ENCODE measurements at places on chromosomes 6 and 20.

- DNase-seq: peak; percentile 91
These were observed at the start of gene SMIM13 for GRCh38 chr6:11093626-11094410. SMIM13 (plus strand) TSS chr6:11093834; CDS start chr6:11094314, 480 bp downstream.

DNA sequence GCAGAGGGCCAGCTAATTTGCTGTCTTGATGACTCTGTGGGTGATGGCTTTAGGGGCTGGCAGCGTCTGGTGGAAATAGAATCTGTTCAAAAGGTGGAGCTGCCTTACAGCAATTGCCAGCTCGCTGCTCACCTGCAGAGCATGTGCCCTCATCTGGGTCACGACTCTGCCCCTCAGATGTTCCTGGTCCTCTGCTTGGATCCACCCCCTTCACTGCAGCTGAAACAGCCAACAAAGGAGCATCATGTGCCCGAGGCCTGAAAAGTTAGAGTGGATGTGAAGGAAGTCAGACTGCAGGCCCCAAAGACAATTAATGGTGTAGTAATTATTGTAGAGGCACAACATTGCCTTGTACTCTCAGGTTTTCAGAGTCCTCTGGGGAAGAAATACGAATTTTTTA lies 19.9 kb downstream of the RREB1 start:
- no peak for DNase-seq

- no peak for DNase-seq
These were observed 84.8 kb downstream of the MRPL14 start for GRCh38 chr6:44042261-44042988.

DNA sequence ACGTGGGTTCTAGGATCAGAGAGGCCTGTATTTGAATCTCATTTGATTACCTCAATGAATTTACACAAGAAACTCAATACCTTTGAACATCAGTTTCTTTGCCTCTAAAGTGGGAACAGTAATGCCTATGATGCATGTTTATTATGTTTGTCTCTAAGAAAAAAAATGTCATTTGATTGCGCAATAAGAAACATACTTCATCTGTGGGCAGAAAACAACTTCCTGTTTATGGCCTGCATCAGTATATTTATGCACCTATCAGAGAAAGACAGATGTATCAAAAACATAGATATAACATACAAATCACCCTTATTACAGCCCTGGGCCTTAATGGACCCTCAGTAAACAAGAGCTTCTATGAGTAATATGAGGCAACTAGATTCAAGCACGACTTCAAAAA lies 516.4 kb upstream of the ARID1B start:
- DNase-seq: no peak

GRCh38 chr6:148628251-148628650 lies 118.6 kb upstream of the UST start:
- DNase-seq: no peak

DNA sequence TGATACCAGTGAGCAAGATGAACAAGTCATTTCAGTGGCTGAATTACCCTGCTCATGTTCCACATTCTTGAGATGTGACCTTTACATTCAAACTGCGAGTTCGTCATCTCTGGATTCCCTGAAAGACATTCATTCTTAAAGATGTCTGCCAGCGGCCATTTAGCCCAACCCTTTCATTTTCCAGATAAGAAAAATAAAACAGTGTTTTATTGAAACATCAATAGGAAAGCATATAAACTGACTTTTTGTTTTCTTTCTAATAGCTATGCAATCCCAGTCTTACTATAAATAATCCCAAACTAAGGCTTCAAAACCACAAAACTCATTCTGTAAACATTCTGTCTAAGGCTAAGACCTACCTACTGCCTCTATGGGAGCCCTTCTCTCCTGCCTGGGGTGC lies 134.0 kb downstream of the SAMD5 start:
- no peak for DNase-seq

DNA sequence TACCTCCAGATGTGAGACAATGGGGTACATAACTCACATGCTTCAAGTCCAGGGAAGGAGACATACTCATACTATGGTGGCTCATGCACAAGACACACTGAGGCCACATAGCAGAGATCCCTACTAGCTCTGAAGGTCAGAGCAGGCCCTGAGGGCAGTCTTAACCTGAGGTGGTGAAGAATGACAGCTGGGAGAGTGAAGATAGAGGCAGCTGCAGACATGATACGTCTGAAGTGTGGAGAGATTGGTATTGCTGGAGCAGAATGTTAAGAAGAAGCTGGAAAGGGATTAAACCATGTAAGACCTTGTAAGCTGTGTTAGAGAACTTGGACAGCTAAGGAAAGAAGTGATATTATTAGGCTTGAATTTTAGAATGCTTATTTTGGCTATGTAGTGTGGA lies 32.9 kb downstream of the PGM3 start:
- no peak for DNase-seq

GRCh38 chr20:31908016-31908415 lies 37.6 kb downstream of the TTLL9 start:
- no peak for DNase-seq

GRCh38 chr6:81875782-81876293 lies 123.4 kb upstream of the TENT5A start:
- no peak for DNase-seq

GRCh38 chr6:611928-612327 lies 45.0 kb downstream of the HUS1B start:
- no peak for DNase-seq

DNA sequence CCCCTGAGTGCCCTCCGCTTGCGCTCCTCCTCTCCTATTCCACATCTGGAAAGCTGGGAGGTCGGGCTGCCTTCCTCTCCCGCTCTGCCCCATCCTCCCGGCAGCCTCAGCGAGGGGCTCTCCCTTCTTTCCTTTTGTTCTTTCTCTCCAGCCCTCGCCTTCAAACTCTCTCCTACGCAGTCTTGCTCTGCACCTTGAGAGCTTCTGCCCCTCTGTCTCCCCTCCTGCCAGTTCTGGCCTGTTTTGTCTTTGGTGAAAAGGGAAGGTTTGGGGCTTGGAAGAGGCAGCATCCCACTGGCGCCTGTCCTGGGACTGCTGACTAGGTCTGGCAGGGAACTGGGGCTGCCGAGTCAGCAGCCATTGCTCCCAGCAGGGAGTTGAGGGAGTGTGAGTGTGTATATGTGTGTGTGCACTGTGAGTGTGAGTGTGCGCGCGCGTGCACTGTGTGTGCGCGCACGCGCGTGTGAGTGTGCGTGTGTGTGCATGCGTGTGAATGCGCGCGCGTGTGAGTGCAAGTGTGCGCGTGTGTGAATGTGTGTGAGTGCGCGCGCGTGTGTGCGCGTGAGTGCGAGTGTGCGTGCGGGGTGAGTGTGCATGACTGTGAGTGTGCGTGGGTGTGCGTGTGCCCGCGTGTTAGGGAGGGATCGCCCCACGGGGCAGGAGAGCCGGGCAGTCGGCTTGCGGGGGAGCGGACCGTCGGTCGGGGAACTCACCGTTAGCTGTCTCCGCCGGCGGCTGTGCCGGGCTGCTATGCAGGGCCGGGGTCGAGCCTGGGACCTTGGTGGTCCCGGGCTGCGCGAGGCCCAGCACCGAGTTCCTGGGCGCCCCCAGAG lies 523 bp downstream of the CPXM1 start:
- no peak for DNase-seq

GRCh38 chr20:23088866-23089265 lies 2.7 kb upstream of the CD93 start:
- DNase-seq: no peak

- DNase-seq: no peak
These were observed 124.9 kb downstream of the ANKRD60 start for GRCh38 chr20:58103517-58103904.

- no peak for DNase-seq
These were observed 99.7 kb downstream of the TSHZ2 start for GRCh38 chr20:53071833-53072232.

DNA sequence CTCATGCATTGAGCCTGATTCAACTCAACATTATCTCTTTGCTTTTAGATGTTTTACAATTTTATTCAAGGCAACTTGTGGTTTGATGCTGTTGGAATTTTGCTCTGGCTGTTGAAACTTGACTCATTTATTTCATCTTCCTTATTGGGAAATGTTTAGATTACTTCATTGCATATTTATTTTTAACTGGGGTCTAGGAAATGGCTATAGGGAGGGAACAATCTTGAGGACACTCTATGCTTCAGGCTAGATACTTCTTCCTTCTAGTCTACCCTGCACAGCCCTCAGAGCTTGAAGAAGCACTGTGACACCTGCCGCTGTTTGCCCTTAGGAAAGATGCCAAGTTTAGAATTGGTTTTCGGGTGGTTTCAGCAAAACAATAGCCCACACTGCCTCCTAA lies 183.4 kb downstream of the ADGRG6 start:
- DNase-seq: no peak

DNA sequence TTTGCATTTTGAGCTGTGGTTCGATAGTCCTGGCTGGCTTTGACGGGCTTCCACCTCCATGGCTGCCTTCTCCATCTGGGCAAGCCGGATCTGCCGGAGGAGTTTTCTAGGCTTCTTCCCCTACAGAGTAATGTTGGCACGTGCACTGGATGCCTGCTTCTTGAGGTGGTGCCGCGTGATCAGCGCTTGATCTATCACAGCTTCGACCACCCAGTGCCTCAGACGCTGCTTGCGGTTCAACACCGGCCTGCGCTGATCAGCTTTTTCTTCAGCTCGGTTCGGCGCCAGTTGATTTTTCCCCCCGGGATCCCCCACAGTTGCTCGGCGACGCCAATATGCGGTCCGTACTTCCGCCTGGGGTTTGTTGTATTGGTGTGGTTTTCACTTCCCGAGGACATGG lies 23.5 kb downstream of the FBXO5 start:
- DNase-seq: no peak

DNA sequence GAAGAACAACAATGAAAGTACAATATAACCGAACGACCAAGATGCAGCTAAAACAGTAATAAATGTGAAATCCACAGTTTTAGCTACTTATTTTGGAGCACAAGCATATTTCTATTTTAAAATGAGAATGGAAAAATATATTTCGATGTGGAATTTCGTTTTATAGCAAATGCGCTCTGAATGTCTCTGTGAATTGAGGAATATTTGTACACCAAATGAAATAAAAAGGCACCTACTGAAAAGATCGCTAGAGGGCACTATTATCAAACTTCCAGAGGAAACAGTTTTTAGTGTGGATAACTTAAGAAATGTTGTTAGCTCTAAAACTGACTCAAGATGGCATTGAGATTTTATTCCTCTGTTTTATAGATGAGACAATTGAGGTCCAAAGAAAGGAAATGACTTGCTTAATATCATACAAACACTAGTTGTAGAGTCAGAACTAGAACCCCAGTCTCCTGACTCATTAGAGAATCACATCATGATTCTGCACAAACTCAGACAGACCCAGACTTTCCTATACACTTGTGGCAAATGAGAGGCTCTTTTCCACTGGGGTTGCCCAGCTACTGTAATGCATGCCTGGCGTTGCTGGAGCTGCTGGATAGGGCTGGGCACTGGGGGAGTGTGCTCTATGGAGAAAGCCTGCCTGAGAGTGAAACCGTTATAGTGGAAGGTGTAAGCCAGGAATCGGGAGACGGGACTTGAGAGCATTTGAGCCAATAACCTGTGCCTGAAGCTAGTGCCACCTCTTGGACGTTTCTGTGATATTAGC lies 51.9 kb downstream of the GCLC start:
- DNase-seq: no peak

DNA sequence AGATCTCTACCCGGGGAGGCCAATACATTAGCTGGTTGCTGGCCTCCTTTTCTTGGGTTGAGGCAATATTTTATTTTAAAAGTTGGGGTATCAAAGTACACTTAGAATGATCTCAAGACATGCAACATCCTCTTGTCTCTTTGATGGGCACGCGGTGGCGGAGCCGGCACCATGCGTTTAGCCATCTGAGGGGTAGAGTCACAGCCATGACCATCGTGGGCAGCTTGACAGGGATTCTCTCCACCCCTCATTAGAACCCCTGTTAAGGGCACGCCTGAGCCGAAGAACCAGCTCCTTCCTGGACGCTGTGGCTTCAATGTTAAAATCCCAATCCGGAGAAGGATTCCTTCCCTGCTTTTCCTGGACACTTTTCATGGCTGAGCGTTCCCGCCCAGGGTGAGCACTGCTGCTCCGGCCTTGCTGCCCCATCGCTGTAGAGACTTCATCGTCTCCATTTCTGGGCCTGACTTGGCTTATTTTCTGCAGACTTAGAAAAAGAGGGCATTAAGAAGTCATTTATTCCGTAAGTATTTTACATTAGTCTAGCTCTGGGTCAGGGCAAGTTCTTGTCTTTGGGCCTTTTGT lies 142.7 kb upstream of the CDH4 start:
- DNase-seq: no peak

DNA sequence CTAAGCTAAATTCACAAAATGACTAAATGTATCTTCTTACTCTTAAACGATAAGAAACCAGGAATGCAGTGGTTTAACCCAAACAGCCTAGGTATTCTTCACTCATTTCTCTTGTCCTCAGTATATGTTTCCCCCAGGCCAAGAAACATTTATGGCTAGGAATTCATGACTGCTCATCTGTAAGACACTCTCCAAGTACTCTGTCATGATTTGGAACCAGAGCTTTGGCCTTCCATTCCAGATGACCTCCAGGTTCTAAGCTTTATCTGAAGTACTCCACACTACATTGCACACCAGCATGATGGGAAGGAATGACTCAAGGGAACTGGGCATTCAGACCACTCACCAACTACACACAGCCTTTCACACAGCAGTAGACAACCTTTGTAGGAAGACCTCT lies 29.3 kb downstream of the NT5E start:
- DNase-seq: no peak
